Suprapubic skin (tissue), 4 donors: ENCODE measurements at places on chromosomes 5 and 9.

DNA sequence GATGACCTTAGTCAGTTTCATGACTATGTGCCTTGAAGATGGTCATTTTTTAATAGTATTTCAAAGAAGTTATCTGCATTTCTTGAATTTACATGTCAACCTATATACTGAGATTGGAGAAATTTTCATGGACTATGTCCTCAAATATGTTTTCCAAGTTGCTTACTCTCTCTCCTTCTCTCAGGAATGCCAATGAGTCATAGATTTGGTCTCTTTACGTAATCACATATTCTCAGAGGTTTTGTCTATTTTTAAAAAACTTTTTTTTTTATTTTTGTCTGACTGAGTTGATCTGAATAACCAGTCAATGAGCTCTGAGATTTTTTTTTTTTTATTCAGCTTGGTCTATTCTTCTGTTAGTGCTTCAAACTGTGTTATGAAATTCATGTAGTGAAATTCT lies 374.7 kb upstream of the GRIN3A start:
- no peak for DNase-seq

GRCh38 chr5:50711280-50711679 lies 44.8 kb downstream of the PARP8 start:
- no peak for DNase-seq

DNA sequence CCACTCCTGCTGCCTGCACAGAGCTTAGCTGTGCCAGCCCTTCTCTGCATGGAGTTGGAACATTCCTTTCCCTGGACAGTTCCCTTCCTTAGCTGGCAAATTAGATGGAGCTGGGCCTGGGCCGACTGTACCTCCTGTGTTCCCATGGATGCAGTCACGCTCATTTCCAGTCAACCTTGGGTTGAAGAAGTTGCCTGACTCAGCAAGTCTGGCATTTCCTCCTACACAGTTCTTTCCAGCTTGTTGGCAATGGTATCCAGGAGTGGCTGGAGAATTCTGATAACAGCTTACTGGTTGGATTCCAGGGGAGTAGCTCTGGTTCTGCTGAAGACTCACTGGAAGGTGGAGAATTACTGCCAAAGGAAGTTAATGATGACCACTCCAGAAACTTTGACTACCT lies 9.2 kb upstream of the TAF1L start:
- no peak for DNase-seq

GRCh38 chr9:113955076-113955752 lies 79.1 kb downstream of the ZNF618 start:
- peak; percentile 77 for DNase-seq

- DNase-seq, result no peak
Measured at GRCh38 chr9:3058409-3058808, 214.5 kb upstream of the PUM3 start.

DNA sequence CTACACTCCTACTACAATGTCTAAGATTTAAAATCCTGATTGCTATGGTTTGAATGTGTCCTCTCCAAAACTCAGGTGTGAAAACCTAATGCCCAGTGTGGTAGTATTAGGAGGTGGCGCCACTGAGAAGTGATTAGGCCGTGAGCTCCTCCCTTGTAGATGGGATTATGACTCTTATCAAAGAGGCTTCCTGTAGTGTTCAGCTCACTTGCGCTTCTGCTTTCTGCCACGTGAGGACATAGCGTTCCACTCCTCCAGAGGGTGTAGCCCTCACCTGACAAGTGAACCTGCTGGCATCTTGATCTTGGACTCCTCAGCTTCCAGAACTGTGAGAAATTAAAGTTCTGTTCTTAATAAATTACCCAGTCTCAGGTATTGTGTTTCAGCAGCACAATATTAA lies 33.0 kb upstream of the WHRN start:
- DNase-seq, result no peak

- no peak for DNase-seq
Measured at GRCh38 chr5:87645224-87645623, 232.5 kb upstream of the CCNH start.

GRCh38 chr9:93447655-93448054 lies 3.8 kb upstream of the FAM120A start:
- no peak for DNase-seq

DNA sequence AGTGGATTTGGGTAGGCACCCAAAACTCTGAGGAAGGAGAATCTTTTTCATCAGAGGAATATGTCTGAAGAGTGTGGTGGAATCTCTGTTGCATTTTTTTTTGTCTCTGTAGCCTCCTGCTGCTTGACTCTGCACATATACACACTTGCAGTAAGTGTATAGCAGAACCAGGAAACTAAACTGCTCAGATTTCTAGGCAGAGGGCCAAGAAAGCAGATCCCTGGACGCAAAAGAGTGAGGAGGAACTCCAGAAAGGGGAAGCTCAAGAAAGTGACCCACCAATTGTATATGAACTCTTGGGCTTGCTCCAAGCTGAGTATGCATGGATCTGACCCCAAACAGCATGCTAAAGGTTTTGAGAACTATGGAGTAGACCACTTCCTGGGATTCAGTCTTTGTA lies 181.8 kb downstream of the GADD45G start:
- peak; percentile 1 for DNase-seq

GRCh38 chr9:80143899-80144298 lies 572.1 kb downstream of the TLE4 start:
- DNase-seq, result no peak

DNA sequence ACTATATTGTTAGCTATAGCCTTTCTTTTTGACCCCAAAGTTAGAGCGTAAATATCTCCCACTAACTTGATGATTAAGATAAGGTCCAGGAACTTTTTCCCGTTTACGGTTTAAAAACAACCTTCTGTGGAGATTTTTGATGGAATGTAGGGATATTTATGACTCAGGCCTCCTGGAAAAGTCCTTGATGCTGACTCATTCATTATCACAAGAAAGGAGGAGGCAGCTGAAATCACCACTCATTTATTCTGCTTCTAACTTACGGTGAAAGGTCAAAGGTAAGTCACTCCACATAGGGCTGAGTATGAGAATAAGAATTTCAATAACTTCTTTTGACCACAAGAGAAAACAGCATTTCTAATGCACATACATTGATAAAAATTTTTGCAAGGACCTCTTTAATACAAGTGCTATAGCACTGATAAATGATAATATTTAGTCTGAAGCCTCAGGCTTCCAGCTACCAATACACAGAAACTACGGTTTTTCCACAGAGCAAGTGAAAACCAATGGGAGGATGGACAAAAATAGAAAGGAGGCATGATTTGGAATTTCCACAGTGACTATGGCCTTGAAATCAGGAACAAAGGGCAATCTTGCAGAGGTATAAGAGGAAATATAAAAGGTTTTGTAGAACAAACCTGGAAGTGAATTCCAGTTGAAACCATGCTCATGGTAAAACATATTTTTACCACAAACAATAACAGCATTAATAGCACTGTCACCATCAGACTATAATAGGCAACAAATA lies 146.5 kb downstream of the PPP2R2B start:
- DNase-seq, result no peak

GRCh38 chr9:137298401-137299202 lies 3.5 kb downstream of the NRARP start:
- peak; percentile 65 for DNase-seq

GRCh38 chr5:143842920-143843319 lies 31.0 kb downstream of the HMHB1 start:
- no peak for DNase-seq

GRCh38 chr5:80964919-80965318 lies 4.8 kb downstream of the RASGRF2 start:
- no peak for DNase-seq

GRCh38 chr5:78554670-78555069 lies 93.9 kb downstream of the LHFPL2 start:
- DNase-seq, result no peak

GRCh38 chr9:83032065-83032625 lies 30.8 kb downstream of the RASEF start:
- no peak for DNase-seq

GRCh38 chr9:132646726-132647125 lies 23.1 kb downstream of the DDX31 start:
- no peak for DNase-seq

DNA sequence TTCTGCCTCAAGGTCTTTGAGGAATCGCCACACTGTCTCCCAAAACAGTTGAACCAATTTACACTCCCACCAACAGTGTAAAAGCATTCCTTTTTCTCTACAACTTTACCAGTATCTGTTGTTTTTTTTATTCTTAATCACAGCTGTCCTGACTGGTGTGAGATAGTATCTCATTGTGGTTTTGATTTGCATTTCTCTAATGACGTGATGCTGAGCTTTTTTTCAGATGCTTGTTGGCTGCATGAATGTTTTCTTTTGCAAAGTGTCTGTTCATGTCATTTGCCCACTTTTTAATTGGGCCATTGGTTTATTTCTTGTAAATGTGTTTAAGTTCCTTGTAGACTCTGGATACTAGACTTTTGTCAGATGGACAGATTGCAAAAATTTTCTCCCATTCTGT lies 400.0 kb downstream of the DEPDC1B start:
- no peak for DNase-seq

GRCh38 chr9:126341902-126342301 lies 15.3 kb downstream of the MVB12B start:
- DNase-seq, result no peak

- no peak for DNase-seq
Measured at GRCh38 chr5:77437194-77437593, 54.9 kb downstream of the WDR41 start.

- DNase-seq, result no peak
Measured at GRCh38 chr5:69450116-69450515, 35.2 kb downstream of the MARVELD2 start.

DNA sequence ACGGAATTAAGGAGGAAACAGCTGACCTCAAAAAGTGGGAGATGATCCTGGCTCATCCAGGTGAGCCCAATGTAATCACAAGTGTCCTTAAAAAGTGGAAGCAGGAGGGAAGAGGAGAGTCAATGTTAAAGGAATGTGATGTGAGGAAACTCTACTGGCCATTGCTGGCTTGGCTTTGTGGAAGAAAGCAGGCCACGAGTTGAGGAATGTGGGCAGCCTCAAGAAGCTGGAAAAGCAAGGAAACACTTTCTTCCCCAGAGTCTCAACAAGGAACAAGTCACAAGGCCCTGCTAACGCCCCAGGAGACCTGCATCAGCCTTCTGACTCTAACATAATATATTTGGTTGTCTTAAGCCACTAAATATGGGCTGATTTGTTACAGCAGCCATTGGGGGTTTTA lies 252.8 kb downstream of the PSAT1 start:
- DNase-seq, result no peak

GRCh38 chr5:172371684-172372083 lies 82.6 kb downstream of the SH3PXD2B start:
- no peak for DNase-seq

DNA sequence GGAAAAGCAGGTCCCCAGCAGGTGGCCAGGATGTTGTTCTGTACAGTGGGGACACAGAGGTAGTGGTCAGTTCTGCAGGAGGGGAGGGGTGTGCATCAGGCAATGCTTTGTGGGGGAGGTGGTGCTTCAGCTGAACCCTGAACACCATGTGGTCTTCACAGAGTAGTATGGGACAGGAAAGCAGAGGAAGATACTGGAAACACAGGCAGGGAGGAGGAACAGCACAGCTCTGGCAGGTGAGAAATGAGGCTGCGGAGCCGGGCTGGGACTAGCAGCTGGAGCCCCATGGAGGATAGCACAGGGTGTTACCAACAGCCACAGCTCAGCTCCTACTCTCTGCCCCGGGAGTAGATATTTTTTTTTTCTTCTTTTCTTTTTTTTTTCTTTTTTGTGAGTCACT lies 161.5 kb downstream of the ENTREP1 start:
- DNase-seq, result no peak

DNA sequence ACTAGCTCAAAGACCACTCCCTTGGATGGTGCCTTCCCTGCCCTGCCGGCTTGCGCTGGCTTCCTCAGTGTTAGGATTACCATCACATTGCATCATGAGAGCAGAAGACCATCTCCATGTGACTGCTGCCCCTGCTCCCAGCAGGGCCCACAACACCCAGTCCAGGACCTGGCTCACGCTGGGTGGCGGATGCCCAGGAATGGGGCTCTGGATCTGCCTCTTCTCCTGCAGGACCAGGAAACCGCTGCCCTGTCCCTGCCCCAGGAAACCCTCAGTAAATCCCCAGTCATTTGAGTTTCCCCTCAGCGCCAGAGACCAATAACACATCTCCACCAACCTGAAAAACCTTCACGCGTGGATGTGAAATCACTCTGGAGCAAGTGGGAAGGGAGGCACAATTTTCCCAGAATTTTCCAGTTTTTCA lies 3.3 kb upstream of the RNF44 start:
- no peak for DNase-seq

GRCh38 chr5:124952079-124952478 lies 205.6 kb upstream of the ZNF608 start:
- DNase-seq, result no peak

GRCh38 chr9:136443087-136443486 lies 3.4 kb upstream of the INPP5E start:
- no peak for DNase-seq

DNA sequence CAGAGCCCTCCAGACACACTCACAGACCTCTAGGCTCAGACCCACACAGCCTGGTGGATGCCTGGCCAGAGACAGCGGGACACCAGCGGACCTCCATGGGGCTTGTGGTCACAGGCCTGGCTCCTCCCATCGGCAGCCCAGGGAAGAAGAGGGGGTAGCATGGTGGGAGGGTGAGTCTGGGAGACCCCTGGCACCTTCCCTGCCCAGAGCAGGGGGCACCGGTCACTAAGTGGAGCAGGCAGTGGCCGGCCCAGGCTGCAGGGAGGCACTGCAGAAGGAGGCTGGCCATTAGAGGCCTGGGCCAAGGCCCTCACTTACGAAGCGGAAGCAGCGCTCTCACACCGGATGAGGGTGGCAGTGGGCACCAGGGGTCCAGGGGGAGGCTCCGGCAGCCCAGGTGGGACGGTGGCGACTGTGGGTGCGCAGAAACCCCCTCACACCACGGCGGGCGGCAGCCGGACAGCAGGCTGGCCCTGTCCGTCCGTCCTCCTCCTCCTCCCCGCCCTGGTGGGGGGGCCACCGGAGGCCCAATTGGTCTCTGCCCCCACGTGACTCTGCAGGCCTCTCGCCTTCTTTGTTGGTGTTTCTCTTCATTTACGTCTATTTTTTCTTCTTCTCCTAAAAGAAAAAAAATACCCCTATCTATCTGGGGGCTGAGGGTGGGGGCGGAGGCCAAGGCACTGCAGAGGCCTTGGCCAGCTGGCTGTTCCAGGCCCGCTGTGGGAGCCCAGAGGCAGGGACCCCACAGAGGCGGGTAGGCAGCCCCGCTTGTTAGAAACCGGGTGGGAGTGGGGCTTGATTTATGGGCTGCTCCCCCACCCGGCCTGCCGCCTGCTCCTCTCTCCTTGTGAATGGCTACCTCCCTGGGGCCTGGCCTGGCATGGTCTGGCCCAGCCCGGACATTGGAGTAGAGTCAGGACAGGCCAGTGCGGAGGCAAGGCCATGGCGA lies at the start of gene NR5A1:
TSS of gene NR5A1 (minus strand) at position 469 of the 949 bp plus-strand sequence. CDS start 4,004 bp downstream, outside the sequence.
- DNase-seq, result no peak

DNA sequence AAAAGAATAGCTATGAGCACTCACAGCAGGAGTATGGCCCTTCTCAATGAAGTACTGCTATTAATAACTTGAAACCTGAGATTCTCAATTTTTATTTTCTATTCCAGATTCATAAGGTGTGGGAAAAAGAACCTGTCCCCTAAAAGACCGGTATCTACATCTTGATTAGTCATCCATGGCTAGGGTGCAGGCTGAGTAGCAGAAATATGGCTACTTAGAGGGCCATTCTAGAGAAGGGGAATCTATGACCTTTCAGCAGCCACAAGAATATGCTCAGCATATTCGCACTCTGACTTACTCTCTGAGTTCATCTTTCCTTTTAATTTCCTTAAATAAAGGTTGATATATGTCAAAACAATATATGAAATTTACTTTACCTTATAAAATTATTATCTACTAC lies 27.7 kb downstream of the WDR36 start:
- no peak for DNase-seq
